ENCODE measurements at places on chromosomes 6 and 20.

DNA sequence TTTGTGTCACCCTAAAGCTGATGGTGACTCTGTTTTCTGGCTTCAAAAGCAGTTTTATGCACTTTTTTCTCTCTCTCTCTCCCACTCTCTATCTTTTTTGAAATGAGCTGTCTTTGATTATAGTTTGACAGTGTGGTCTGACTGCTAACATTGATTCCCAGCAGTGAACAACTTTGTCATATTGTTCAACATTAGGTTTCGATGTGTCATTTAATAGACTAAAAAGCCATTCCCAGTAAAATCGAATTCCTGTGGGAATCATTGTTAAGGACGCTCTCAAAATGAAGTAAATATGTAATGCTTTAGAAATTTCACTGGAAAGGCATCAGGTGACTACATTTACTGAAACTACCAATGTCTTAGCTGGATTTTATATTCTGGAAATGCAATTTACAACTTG lies 69.9 kb upstream of the FLRT3 start:
- DNase-seq, result no peak

DNA sequence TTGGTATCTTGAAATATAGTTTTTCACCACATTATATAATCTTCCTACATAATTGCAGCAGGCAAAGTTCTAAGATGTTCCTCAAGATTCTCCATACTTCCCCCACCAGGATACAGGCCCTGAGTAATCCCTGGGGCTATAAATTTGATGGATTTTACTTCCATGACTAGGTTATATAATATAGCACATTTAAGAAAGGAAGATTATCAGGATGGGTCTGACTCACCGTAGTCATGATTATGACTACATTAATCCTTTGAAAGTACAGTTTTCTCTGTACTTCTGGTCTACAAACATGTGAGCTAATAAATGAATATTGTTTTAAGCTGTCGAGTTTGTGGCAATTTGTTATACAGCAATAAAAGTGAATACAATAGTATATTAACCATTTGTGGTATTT lies 122.5 kb downstream of the MACROD2 start:
- no peak for DNase-seq

DNA sequence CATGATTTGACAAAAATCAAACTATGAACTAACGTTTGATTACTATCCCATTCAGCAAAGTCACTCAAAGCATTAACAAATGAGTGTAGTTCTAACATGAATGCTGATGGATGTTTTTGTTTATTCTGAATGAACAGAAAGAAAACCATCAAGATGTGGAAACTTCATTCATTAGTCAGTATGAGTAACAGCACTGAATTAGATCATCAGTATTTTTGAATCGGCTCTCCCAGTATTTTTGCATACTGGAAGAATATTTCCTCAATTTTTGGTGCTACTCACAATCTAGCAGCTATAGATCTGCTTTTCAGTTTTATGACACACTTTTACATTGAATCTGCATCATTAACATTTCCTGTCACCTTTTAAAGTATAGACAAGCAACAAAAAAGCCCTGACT lies 63.8 kb upstream of the CD83 start:
- DNase-seq, result no peak

DNA sequence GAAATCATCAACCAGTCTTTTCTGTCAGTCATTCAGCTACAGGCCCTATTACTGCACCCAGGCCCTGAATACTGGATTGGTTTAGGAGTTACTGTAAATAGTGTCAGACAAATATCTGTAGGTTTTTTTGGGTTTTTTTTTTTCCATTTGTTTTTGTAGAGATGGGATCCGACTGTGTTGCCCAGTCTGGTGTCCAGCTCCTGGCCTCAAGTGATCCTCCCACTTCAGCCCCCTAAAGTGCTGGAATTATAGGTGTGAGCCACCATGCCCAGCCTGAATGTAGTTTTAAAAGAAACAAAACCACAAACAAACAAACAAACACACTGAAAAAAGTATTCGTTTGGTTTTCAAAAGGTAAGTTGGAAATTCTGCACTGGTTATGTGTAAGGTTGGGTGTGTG lies 39.6 kb downstream of the DZANK1 start:
- DNase-seq, result no peak

GRCh38 chr6:32885698-32886286 lies 31.8 kb downstream of the PSMB9 start:
- DNase-seq, result peak; percentile 26

DNA sequence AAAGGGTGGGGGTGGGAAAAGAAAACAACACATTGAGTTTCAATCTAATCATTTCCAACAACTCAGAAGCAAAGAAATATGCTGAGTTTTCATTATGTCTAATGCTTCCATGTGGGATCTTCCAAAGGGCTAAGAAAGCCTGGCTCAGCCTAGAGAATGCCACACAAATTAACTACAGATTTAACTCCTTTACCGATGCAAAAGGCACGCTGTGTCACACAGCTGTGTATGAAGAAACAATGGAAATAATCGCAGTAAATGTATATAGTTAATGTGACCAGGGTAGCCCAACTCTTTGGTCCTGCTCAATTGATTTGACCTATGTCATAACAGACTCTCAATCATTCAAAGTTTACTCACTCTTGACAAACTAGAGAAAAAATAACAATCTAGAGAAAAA lies 17.8 kb downstream of the B4GALT5 start:
- DNase-seq, result no peak

DNA sequence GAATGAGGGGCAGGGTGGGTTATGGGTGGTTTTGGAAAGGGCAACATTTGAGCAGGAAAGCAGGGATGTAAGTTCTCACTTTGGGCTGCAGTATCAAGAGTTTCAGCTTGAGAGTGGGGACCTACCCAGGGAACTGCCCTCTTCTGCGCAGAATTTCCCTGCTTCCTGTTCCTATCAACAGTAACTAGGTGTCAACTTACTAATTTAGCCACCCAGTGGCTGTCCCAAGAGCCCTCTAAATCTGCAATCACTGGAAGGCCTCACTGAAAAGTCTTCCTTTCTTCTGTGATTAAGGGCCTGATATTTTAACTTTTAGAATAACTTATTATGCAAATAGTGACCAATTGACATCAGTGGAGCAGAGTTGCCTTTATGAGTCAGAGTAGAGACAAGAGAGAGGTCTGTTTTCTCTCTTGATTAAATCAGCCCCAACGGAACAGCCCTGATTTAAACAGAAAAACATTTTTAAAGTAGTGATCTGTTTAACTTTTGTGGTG lies 118.2 kb upstream of the RIPOR2 start:
- no peak for DNase-seq

DNA sequence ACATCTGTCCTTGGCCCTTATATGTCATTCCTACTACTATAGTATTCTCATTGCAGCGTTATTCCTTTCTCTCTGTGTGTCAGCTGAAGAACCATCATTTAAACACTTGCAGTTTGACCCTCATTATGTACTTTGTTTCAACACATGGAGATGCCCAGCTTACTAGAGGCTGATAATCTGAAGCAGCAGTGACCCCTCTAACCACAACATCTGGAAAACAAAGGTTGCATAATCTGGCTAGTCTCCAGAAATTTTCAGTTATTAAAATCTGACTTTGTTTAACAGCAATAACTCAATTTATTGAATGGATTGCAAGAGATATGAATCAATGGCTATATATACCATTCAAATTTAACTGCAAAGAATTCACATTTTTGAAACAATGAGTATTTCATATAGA lies 6.6 kb upstream of the PHIP start:
- no peak for DNase-seq

DNA sequence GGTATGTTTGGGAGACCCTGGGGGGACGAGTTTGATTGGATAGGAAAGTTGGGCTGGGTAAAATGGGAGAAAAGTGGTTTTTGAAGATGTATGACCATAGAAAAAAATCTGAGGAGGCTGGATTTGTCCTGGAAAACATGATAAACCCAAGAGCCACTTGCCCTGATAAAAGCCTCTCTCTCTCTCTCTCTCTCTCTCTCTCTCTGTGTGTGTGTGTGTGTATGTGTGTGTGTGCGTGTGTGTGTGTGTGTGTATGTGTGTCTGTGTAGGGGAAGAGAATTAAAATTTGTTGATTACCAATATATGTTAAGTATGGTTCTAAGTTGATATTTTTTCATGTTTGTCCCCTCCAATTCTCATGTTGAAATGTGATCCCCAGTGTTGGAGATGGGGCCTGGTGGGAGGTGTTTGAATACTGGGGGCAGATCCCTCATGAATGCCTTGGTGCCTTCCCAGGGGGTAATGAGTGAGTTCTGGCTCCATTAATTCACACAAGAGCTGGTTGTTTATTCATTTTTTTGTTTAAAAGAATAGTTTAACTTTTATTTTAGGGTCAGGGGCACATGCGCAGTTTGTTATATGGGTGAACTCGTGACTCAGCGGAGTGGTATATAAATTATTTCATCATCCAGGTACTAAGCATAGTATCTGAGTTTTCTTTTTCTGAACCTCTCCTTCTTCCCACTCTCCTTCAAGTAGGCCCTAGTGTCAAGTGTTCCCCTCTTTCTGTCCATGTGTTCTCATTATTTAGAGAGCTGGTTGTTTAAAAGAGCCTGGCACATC lies 208.8 kb downstream of the TFAP2B start:
- DNase-seq, result no peak

DNA sequence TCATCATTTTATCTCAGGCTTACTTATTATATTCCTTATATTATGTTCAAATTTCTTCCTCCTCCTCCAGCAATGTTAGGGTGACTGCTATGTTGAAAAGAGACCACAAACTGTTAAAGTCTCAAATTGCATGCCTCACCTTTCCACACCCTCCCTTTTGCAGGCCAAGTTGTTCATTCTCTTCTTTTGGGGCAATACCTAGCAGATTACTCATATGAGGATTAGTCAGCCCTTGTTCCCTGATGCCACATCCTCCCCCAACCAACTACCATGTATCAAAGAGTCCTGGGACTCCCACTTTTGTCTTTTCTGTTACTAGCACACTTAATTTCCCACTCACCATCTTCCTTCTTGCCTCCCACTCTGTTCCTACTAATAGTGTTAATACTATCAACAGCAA lies 434.7 kb downstream of the BCKDHB start:
- no peak for DNase-seq

DNA sequence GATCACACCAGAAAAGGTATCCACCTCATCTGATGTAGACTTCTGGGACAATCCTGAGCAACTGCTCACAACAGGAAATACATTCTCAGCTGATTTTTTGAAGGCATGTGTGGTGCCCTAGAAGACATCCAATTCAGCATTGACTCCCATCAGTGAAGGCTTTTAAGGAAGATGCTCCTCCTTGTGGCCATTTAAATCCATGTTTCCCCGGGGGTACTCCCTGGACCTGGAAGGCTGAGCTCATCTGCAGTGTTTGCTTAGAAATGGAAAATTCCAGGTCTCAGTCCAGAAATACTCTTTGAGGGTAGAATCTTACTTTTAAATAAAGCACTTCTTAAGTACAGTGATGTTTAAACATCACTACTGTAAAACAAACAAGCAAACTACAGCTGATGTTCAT lies 195.5 kb upstream of the PDE10A start:
- DNase-seq, result no peak

- no peak for DNase-seq
These were observed 117.2 kb downstream of the SYCP2 start for GRCh38 chr20:59816146-59816738.

DNA sequence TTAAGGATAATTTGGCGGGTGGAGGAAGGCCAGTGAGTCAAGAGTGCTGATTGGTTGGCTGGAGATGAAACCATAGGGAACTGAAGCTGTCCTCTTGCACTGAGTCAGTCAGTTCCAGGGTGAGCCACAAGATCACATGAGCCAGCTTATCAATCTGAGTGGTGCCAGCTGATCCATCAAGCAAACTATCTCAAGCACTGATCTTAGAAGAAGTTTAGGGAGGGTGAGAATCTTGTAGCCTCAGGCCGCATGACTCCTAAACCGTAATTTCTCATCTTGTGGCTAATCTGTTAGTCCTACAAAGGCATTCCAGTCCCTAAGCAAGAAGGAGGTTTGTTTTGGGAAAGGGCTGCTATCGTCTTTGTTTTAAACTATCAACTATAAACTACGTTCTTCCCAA lies 954.3 kb downstream of the KIF16B start:
- DNase-seq, result no peak

DNA sequence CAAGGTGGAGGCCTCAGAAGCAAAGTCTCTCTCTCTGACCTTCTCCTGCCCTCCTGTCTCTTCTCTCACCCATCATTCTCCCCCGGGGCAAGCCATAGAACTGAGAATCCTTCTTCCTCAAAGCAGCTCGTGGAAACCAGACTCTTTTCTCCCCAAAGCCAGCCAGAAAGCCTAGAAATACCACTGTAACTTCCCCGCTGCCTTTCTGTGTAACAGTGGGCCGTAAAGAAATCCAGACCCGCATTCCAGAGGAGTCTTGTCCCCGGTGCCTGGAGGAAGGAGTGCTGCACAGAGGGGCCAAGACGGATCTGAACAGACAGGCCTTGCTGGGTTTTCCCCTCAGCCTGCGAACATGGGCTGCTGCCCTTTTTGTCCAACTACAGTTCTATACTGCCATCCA lies 977 bp upstream of the SLC22A2 start:
- no peak for DNase-seq

DNA sequence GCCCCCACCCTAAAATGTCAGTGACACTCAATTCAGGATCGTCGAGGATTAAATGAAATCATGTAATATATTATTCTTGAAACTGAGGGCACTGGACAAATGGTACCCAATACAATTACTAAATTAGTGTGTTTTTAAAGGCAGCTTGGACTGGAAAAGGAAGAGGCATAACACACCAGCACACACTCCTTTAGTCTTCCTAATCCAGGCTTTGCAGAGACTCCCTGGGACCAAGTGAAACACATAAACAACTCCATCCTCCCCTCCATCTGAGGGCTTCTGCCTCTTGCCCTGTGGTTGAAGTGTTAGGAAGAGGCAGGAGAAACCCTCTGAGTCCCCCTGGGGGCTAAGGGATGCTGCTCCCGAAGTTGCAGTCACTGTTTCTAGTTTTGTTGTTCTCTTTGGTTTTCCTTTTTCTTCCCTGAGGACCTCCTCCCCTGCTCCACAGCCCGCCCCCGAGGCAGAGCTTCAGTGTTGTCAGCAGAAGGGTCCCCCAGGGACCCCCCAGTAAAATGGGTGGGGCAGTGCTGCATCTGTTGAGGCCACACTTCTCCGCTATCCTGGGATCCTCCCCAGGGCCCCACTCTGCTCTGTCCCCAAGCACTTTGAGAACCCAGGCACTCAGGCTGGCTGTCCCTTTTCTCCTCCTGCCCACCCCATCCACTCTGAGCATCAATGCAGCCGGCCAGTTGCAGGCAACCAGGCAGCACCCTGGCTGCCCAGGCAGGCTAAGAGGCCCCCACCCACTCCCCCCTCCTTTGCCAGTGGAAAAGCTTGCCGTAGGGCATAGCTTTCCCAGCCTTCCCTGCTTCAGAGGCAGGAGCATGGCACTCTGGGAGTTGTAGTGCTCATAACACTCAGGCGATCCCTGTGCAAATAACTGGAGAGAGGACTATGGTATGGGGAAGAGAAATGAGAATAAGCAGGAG lies 5.9 kb downstream of the TMEM63B start:
- peak; percentile 38 for DNase-seq
